ENCODE measurements at places on chromosomes 16 and 17.
A peak's percentile ranks its signal among the peaks of the same experiment; 100 is the strongest.

GRCh38 chr16:3608069-3608468, 3.3 kb downstream of the SLX4 start:
- DNase-seq: no peak

DNA sequence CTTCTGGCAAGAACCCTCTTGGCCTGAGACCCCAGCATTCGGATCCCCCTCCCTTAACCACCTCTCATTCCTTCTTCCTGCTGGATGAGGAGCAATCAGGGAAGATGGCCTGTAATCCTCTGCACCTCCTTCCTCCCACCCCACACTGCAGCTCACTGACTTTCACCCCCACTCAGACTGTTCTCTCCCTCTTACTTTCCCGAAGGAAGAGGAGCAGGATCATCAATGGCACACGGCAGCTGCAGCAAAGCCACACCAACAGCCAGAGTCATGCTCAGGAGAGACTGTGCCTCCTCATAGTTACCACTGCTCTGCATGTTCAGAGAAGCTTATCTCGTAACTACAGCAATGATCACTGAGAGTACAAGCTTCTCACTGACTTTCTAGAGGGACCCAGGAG, 10.1 kb upstream of the TMEM101 start:
- no peak for DNase-seq

GRCh38 chr16:87963400-87963799, 12.2 kb downstream of the BANP start:
- peak; percentile 77 for DNase-seq

DNA sequence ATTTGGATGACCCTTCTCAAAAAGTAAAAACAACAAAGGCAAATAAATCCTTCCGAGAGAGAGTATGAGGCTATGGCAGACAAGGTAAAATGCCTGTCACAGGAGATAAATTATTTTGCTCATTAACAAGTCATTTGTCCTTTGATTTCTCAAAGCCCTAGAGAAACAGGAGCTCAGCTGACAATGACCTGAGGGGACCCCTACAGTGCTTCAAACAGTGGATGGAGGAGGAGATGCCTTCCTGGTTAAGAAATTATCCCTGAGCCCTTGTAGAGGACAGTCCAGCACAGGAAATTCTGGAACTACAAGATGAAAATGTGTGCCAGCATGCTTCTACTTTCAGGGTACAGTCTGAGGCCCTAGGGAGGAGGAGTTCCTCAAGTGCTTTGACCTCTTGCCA, 24.0 kb upstream of the RHBDL3 start:
- no peak for DNase-seq

DNA sequence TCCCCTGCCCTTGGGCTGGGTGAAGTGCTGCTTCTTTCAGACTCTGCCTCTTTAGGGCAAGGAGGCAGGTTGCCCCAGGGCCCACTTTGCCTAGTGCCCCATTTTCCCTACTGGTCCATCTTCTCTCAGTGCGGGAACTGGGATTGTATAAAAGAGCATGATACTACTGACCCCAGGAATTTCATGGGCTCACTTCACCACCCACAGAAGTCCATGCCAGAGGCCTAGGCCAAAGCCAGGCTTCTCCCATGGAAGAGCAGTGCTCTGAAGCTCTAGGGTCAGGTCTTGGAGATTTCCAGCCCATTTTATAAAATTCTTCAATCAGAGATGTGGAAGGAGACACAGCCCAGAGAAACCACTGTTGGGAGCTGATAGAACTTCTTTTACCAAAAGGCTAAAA, 5.7 kb downstream of the CACNG1 start:
- no peak for DNase-seq

DNA sequence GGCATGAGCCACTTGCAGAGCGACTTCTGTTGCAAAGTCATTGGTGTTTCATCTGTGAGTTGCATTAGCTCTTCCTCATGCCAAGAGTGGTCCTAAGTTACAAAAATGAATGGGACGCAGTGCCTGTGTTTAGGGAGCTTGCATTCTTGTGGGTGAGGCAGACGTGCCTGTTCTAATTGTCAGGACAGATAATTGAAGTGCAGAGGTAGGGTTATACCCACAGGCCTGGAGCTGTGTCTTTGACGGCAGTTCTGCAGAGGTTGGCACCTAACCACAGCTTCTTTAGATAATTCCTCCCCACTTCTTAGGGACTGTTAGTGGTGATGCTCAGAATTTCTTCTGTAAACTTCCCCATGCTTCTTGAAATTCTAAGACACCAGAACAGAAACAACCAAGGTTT, 307.1 kb downstream of the SNX29 start:
- no peak for DNase-seq

DNA sequence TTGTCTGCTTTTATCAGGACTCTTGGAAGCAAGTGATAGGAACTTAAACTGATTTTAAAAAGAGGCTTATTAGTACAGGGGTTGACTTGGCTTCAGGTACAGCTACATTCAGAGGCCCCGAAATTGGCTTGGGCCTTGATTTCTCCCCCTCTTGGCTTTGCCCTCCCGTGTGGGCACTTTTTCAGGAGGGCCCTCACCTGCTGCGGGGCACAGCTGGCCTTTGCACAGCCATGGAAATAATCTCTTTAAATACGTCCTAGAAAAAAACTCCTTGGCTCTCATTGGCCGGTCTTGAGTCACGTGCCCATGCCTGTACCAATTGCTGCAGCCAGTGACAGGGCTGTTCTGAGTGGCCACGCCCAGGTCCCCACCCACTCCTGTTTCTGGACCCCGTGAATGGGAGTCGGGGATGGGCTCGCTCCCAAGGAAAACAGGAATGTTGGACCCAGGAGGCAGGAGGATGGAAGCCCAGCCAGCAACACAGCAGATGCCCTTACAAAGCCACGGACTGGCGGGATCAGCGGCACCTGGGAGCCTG, 15.0 kb downstream of the CA5A start:
- no peak for DNase-seq

DNA sequence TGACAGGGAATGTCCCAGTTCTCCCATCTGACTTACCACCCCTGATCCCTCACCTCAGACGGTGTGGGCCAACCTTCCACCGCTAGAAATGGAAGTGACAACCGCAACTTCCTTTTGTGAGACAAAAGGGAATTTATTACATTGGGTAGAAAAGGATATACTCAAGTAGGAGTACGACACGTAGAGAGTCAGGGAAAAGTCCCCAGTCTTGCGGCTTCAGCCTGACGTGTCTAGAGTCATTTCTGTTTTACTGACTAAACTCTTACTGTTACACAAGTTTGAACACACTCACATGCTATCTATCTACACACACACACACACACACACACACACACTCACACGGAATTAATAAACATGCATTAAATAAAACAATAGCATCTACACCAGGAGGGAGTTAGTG, 178.9 kb downstream of the COPRS start:
- no peak for DNase-seq

GRCh38 chr17:5715478-5715877, 131.2 kb upstream of the NLRP1 start:
- no peak for DNase-seq

DNA sequence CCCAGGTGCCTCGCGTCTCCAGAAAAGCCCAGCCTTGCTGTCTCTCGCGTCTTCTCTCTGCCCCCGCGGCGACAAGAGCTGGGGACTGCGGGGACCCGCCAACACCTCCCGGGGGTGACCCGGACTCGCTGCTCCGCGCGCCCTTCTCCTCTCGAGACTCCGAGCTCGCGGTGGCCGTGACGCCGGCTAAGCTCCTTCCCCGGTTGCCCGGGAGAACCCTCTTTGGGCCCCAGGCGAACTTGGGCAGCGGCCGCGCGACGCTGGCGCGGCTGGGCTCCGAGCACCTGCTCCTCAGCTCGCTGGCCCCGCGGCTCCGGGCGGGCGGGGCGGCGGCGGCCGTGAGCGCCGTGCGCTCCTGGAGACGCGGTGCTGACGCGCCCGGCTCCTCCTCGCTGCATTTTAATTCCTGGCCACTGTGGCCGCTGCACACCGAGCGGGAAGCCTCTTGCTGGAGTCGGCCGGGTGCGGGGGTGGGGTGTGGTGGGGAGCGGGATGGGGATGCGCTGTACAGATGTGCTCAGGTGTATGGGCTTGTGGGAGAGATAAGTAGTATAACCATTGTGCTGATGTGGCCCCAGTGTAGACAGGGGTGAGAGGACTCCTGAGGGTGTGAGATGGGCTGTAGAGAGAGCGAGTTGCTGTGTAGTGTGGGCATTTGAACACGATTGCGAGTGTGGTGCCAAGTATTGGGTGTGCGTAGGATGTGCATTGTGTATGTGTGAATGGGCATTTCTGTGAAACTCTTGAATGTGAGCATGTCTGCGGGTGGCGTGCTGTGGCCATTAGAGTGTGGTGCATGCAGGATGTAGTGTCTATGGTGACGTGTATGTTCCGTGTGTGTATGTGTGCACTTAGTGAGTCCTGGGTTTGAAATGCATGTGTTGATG, at the start of gene ASIC2:
ASIC2 (minus strand) TSS at position 315 of the 887 bp plus-strand sequence.
- DNase-seq: no peak

DNA sequence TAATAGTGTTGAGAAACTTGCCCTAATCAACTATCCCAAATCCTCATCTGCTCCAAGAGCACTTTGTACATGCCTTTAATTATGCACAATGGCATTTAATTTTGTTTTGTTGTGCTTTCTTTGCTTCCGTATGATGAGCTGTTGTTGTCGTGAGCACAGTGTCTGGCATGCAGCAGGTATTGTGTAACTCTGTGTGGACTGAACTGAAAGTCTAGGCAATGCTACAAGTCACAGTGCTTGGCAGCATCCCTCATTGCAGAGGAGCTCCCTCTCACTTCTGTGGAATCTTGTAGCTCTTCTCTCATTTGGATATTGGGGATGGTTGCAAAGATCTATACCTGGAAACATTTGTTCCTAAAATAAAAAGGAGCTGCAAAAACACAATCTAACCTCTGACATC, 502.2 kb upstream of the CA10 start:
- DNase-seq: no peak

GRCh38 chr16:48556243-48556912, 53.6 kb downstream of the N4BP1 start:
- DNase-seq: no peak

- no peak for DNase-seq
These were observed 74.2 kb upstream of the MED9 start for GRCh38 chr17:17402558-17402957.

DNA sequence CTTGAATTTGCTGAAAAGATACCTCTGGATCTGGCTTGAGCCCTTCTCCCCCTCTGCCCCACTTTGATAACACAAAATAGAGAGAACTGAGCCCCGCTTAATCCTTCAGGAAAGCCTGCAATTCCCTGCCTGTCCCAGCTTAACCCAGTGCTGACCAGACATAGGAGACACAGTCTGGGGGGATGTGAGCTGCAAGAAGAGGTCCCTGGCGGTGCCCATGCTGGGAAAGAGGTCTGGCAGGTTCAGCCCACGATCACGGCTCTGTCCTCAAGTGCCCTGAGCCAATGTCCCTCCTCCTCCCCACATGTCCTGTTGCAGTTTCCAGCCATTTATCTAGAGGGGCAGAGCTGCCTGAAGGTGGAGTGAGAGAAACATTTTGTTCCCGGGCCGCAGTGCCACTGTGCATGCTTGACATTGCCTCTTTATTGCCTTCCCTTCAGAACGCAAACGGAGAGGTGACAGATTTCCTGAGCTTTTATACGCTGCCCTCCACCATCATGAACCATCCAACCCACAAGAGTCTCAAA, 29.0 kb downstream of the PLCD3 start:
- no peak for DNase-seq

DNA sequence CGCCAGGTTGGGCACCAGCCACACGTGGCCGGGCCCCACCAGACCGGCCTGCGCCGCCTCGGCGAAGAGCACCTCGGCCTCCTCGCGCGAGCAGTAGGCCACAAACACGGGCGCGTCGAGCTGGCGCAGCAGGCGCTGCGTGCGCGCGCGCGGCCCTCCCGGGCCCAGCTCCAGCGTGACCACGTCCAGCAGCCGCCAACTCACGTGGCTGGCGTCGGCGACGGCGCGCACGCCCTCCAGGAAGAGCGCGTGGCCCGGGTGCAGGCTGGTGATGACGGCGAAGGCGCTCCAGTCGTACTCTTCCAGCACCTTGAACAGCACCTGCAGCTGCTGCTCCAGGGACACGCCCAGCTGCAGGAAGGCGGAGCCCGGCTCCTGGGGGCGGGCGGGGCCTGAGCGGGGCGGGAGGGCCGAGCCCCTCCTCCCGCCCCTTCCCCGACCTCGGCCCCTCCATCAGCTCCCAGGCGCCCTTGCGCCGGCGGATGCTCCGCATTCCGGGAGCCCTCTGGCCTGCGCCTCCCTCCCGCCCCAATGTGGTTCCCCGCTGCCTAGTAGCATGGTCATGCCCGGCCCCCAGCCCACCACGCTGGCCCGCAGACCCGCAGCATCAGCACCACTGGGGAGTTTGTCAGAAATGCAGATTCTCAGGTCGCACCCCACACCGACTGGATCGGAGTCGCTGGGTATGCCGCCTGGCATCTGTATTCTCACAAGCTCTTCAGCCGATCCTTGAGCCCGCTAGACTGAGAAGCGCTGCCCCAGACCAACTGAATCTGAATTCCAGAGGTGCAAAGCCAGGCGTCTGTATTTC, 7.2 kb downstream of the GRIN2C start:
- DNase-seq: no peak

GRCh38 chr16:51968749-51969148, 578.2 kb downstream of the TOX3 start:
- no peak for DNase-seq

DNA sequence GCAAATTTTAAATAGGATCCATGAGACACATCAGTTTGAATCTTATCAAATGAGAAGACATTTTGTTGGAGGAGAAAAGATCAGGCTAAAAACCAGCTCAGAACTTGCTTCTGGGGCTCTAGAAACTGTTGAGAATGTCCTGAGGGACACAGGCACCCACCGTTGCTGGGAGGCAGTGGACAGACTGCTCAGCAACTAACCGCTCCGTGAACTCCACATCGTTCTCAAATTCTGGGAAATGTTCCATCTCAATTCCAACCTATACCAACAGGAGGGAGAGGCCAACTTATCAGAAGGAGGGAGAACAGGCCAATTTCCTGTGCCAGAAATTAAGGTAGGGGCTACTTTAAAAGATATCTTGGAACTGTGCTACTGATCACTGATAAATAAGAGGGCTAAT, 8.3 kb downstream of the TAT start:
- DNase-seq: no peak

DNA sequence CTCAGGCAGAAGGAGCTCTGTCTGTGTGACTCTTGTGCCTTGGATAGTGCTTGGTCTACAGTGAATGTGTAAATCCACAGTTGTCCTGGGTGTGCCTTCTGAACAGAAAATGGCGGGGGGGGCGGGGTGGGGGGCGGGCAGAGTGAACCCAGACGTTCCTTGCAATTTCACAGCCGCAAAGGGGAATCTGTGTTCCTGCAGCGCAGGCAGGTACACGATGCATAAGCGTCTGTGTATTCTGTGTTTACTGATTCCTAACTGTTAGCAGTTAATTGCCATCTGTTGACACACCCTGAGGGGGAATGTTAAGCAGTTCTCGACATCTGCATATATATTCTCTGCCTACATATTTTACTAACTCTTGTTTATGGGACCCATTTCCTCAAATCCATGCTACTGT, 123.5 kb upstream of the ZFHX3 start:
- peak; percentile 29 for DNase-seq

- no peak for DNase-seq
These were observed 282.0 kb downstream of the BCAS3 start for GRCh38 chr17:60959696-60960095.

GRCh38 chr16:13839577-13839976, 80.4 kb upstream of the ERCC4 start:
- DNase-seq: no peak

- no peak for DNase-seq
These were observed 1.4 kb downstream of the CARHSP1 start for GRCh38 chr16:8867216-8867931.
